ENCODE measurements at places on chromosomes 4 and X. TPM values are rescaled to one million over a fixed set of nuclear protein-coding genes. Genes with fewer than 3 reads are reported as not detected.

The GC gene
- total RNA-seq = not detected

The FAM156B gene
- 8.5 TPM for total RNA-seq

The PWWP3B gene
- 0.01 TPM for total RNA-seq

The MAGED2 gene
- 74.4 TPM for total RNA-seq

The STK32B gene
- 14.7 TPM for total RNA-seq

The KLHL13 gene
- 0.26 TPM for total RNA-seq

The PTCHD1 gene
- not detected for total RNA-seq

The FAM47E gene
- total RNA-seq = 0.10 TPM

The ITM2A gene
- total RNA-seq = 0.10 TPM

The TRPC5OS gene
- not detected for total RNA-seq

The MAGEA1 gene
- total RNA-seq = 0.12 TPM

The SLITRK4 gene
- total RNA-seq = not detected

The ADAMTS3 gene
- total RNA-seq = not detected

The MSANTD1 gene
- 0.06 TPM for total RNA-seq

The IL3RA gene
- total RNA-seq = 0.20 TPM

The ARMCX4 gene
- total RNA-seq = 0.71 TPM

The SSX3 gene
- total RNA-seq = not detected
